ENCODE measurements at places on chromosomes 6 and 20.

DNA sequence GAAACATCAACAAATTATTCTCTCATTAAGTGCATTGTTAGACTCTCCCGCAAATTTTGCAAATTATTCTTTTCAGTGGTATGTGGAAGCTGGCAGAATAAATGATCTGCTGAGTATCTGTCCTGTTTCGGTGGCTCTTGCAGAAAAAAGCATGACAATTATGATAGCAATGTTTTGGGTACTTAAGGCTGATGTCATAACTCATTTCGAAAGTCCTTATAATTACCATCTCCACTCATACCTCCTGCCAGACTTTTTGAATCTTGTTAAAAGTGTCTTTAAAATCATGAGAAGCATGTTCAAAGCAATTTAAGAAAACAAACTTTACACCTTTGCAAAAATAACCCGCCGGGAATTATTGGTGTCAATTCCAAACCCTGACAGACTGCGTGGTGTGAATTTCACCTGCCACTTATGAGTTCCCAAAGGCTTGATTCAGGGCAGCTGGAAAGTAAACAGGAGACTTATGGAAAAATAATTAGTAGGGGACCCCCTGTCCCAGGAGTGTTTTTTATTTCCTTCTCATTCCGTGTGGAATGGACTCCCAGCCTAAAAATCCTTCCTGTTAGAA lies 87.6 kb upstream of the E2F3 start:
- no peak for DNase-seq

DNA sequence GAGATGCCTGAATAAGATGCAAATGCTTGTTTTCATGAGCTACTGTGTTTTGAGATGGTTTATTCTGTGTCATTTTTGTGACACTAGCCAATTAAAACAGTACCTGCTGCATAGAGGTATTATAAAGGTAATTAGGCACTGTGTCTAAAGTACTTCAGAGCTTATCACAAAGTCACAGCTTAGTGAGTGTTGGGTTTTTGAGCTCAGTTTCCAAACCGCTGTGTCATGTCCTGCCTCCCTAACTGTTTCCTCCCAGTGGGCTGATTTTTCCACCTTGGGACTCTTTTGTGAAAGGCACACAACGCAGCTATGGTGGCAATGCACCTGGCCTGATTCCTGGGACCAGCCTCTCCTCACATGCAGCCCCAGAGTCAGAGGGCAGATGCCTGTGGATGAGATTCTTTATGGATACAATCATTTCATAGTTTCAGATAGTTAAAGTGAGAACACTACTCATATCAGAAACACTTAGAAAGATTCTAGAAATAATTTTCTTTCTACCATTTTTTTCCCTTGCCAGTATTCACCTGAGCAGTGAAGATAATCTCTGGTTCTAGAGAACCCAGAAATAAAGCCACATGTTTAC lies 41.3 kb upstream of the TAGAP start:
- no peak for DNase-seq

- no peak for DNase-seq
These were observed 22.2 kb downstream of the CST8 start for GRCh38 chr20:23513164-23513563.

GRCh38 chr20:37342231-37343177 lies 3.4 kb upstream of the SRC start:
- no peak for DNase-seq

DNA sequence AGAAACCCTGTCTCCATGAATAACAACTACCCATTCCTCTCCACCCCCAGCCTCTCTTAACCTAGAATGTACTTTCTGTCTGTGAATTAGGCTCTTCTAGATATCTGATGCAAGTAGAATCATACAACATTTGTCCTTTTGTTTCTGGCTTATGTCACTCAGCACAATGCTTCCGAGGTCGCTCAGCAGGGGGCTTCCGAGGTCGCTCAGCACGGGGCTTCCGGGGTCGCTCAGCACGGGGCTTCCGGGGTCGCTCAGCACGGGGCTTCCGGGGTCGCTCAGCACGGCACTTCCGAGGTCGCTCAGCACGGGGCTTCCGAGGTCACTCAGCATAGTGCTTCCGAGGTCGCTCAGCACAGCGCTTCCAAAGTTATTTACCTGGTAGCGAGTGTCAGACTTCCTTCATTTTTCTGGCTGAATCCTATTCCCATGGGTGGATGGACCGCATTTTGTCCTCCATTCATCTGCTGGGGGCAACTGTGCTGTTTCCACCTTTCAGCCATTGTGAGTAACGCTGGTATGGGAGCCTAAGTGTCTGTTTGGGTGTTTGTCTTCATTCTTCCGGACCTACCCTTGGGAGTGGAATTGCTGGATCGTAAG lies 31.0 kb upstream of the BHLHE23 start:
- DNase-seq: no peak

GRCh38 chr20:38277691-38278090 lies 17.2 kb upstream of the KIAA1755 start:
- DNase-seq: no peak

DNA sequence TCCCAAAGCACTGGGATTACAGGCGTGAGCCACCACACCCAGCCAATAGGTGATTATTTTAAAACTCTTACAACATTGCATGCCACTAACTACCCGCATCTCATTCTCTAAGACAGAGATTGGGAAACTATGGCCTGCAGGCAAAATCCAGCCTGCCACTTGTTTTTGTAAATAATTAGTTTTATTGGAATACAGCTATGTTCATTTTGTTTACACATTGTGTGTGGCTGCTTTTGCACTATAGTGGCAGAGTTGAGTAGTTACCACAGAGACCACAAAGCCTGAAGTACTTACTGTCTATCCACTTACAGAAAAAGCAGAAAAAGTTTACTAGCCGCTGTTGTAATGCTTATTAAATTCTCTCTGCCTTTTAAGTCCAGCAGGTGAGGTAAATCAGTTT lies 16.4 kb upstream of the PKIG start:
- no peak for DNase-seq

- DNase-seq: no peak
These were observed 70.2 kb downstream of the B3GAT2 start for GRCh38 chr6:70886661-70887060.

GRCh38 chr20:62951896-62952372 lies 575 bp upstream of the SLC17A9 start:
- DNase-seq: no peak

DNA sequence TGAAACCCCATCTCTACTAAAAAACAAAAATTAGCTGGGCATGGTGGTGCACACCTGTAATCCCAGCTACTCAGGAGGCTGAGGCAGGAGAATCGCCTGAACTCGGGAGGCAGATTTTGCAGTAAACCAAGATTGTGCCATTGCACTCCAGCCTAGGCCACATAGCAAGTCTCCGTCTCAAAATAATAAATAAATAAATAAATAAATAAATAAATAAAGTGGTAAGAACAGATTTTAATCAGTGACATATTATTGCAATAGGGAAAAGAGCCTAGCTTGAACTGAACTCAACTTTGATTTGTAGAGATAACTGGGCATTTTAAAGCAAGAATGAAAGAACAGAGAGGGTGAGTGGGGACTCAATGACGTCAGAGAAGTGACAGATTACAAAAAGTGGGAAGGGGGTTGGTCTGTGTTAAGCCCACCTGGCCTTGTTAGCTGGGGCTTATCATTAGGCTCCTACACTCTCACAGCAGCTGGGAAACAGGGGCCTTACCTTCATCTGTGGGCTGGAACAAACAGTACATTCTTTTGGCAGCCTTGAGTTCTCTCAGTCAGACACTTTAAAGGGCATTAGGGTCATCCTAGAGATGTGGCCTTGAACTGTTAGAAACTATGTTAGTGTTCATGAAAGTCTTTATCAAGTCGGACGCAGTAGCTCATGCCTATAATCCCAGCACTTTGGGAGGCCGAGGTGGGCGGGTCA lies 24.5 kb upstream of the KIFC1 start:
- DNase-seq: no peak
